Adipocyte (in vitro differentiated cells): ENCODE measurements at places on chromosomes 12 and 14.
A peak's percentile ranks its signal among the peaks of the same experiment; 100 is the strongest.

- no peak for DNase-seq
Observed at GRCh38 chr12:12399776-12400305, 43.0 kb downstream of the BORCS5 start.

GRCh38 chr12:48982397-48983080, 4.4 kb downstream of the WNT1 start:
- DNase-seq = no peak

DNA sequence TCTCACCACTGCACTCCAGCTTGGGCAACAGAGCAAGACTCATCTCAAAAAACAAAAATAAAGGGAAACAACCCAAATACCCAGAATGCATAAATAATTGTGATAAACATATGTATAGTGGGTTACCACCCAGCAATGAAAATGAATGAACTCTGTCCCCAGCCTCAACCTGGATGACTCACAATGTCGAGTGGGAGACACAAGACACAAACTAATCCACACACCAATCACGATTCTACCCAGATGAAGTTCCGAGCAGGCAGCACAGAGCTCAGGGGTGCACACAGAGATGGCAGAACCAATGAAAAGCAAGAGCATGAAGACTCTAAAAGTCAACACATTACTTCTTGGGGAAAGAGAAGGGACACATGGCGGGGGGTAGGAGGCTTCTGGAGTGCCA, 27.1 kb downstream of the ABCB9 start:
- DNase-seq = no peak

DNA sequence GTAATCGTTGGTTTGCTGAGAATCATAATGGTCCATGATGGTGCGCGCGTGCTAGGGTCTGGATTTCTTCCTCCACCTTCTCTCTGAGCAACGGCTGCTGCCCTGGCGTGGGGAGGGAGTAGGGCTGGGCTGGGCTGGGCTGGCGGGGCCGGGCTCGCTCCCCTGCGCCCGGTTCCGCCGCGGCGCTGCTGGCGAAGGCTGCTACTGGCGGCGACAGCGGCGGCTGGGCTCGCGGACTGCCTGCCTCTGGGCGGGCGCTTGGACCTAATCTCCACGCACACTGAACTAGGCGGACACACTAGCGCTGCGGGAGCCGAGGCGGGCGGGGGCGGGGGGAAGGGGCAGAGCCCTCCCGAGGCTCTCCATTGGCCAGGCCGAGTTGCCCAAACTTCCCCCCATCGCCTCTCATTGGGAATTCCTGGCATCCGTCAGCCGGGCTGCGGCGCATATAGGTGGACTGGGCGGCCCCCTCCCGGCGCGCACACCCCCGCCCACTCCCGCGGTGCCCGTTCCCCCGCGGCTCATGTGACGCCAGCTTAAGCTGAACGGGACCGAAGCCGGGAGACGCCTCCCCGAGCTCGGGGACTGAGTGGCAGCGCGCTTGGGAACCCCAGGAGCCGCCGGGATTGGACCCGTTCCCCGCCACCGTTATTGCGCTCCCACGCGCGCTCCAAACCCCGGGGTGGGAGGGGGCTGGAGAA, at the start of gene ACTN1:
Gene ACTN1 (minus strand): TSS at position 282 of the 701 bp plus-strand sequence. CDS start 246 bp downstream, at position 36.
- DNase-seq = peak; percentile 99

GRCh38 chr12:67853204-67853603, 136.0 kb upstream of the IFNG-AS1 start:
- DNase-seq = peak; percentile 42

GRCh38 chr12:103102225-103102744, 144.8 kb downstream of the ASCL1 start:
- DNase-seq = no peak

DNA sequence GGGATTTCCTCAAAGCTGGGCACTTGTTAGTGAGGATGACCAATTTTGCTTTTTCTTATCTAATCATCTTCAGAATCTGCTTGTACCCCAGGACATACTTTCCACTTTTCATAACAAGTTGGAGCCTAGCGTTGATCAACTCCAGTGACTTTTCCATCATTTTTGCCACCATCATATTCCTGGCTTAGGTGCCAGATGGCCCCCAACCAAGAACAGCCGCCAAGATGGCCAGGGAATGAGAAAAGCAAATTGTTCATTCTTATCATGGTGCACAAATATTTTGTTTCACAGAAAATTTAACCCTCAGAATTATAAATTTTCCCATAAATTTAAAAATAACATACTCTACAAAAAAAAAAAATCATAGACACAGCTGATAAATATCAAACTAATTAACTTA, 37.5 kb downstream of the SLC2A13 start:
- no peak for DNase-seq

GRCh38 chr12:50488801-50489200, 16.0 kb upstream of the DIP2B start:
- no peak for DNase-seq

DNA sequence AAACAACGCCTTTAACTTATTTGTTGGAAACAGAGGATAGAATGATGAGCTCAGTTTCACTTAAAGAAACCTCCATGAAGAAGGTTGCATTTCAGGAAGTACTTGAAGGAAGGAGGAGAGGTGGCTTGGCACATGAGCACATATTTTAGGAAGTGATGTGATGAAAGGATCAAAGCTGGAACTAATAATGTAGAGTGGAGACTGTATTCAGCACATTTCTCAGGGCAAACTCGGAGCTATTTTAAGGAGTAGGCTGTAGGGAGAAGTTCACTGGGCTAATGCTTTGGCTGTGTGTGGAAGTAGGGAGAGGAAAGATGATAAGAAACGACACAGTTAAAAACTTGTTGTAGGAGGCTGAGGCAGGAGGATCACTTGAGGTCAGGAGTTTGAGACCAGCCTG, 272.8 kb downstream of the AKAP6 start:
- DNase-seq = no peak

GRCh38 chr12:55906056-55906455, 21.6 kb downstream of the PYM1 start:
- peak; percentile 38 for DNase-seq

GRCh38 chr14:102220031-102220430, 80.3 kb downstream of the WDR20 start:
- DNase-seq = no peak

GRCh38 chr12:51959211-51959610, 7.7 kb downstream of the ACVR1B start:
- DNase-seq = no peak

DNA sequence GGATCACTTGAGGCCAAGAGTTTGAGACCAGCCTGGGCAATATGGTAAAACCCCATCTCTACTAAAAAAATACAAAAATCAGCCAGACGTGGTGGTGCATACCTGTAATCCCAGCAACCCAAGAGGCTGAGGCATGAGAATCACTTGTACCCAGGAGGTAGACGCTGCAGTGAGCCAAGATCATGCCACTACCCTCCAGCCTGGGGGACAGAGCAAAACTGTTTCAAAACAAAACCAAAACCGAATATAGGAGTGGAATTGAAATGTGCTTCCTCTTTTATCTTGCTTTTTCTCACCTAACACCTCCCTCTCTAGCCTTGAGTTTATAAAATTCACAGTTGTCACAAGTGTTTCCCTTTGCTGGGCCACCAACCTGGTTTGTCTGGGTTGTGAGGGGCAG, 181.9 kb downstream of the PAH start:
- DNase-seq = no peak

- DNase-seq = no peak
Observed at GRCh38 chr14:78316052-78316451, 145.9 kb downstream of the NRXN3 start.

DNA sequence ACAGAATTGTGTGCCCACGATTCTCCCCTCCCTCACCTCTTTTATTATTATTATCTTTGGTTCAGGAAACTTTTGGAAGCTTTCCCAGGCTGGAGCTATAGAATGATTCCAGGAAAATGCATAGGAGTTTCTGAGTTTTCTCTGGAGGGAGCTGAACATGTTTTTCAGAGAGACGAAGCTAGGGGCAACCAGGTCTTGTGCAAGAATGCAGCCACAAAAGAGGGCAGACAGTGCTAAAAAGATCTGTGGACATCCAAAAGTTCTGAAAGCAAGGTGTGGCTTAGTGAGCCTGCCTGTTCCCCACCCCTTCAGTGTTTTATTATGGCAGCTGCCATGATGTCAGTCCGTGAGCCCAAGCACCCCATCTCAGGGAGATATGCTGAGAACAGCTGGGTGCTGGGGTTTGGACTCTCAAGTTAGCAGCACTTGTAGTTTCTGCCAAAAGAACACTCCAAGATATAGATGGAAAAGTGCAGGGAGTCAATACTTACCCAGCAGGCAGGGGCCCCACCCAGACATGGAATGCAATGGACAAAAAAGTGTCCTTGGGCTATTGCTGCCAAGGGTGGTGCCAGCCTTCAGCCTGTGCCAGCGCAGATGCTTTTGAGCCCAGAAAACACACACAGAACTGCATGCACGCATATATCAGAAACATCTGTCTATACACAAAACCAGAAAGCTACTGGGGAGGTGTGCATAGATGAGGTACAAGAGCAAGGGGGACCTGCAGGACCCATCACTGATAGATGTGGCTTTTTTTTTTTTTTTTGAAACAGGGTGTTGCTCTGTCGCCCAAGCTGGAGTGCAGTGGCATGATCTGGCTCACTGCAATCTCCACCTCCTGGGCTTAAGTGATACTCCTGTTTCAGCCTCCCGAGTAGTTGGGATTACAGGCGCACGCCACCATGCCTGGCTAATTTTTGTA, 17.0 kb upstream of the IRF2BPL start:
- DNase-seq = peak; percentile 45

DNA sequence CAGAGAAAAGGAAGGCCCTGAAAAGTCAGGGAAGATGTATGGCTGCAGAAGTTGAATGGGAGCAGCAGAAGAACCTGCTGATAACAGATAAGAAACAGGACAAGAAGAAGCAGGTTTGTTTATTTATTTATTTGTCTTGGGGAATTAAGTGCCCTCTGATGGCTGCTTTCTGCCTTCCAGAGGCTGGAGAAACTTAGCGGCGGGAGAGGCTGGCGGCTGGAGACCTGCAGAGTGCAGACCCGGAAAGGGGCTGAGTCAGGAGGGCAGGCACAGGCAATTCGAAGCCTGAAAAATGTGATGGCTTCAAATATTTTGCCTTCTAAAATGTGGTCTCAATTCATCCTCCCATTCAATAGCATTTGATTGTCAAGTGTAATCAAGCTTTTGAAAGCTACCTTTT, 168.2 kb upstream of the GZMB start:
- no peak for DNase-seq

GRCh38 chr14:24224618-24225071, 7.5 kb downstream of the NEDD8 start:
- no peak for DNase-seq

DNA sequence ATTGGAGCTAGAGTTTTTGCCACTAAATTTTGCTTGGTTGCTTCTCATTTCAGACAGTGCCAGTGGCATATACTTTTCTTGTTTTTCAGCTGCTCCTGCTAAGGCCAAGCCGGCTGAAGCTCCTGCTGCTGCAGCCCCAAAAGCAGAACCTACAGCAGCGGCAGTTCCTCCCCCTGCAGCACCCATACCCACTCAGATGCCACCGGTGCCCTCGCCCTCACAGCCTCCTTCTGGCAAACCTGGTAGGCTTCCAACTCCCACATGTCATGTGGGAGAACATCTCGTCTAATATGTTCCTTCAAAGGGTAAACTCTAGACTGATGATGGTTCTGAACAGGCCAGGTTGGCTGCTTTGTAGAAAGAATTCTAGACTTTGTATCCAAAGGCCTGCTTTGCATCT, 11.0 kb downstream of the DLST start:
- DNase-seq = no peak

DNA sequence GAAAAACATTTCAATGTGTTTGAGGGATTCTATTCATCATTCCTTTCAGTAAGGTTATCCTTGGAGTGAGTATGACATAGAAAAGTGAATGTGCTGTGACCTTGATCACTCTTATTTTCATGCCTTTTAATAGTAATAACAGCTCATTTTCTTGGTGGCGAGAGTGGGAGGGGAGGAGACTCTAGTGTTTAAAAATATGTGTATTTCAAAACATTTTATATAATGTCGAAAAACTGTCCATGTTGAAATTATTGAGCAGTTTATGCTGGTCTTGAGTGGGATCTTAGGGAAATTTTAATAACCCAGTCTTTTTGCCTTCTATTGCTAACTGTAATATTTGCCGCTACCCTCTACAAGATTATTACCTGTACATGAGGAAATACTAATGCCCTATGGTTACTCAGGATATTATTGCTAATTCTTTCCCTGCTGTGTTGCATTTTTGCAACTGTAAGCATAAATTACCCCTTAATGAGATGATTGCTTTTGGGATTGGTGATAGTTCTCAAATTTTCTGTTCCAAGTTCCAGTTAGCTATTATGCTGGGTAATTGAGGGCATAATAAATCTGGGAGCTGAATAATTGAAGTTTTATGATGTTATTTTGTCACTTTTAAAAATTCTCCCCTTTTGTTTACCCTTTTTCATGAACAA, 21.9 kb downstream of the ATF7IP start:
- no peak for DNase-seq

DNA sequence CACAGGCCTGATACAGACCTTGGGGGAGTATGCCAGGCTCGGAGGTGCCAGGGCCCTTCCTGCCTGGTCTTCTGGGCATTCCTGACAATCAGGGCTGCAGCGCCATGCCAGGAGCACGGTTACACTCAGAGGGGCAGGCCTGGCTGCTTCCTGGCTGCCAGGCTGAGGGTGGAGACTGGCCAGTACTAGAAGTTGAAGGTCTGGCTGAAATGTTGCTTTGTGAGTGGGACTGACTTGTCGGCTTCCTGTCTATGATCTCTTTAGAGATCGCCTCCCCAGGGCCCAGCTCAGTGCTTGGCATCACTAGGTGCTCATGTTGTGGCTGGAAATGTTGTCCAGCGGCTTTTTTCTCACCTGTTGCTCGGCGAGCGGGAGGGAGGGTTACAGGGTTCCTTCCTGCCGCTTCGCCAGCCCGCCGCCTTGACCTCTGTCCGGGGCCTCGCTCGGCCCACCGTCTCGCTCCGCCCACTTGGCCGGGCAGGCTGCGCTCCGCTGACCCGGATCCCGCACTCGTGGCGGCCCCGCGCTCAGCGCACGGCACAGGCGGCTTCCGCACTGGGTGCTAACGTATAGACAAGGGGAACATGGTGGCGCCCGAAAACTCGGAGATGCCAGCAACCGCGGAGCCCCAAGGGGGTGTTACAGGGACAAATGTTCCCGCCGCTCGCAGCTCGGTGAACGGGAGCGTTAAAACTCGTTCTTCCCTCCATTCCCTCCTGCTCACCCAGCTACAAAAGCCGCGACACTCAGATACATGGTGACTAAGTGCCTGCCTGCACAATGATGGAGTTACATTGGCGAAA, 32.6 kb downstream of the PAPLN start:
- DNase-seq = peak; percentile 20

DNA sequence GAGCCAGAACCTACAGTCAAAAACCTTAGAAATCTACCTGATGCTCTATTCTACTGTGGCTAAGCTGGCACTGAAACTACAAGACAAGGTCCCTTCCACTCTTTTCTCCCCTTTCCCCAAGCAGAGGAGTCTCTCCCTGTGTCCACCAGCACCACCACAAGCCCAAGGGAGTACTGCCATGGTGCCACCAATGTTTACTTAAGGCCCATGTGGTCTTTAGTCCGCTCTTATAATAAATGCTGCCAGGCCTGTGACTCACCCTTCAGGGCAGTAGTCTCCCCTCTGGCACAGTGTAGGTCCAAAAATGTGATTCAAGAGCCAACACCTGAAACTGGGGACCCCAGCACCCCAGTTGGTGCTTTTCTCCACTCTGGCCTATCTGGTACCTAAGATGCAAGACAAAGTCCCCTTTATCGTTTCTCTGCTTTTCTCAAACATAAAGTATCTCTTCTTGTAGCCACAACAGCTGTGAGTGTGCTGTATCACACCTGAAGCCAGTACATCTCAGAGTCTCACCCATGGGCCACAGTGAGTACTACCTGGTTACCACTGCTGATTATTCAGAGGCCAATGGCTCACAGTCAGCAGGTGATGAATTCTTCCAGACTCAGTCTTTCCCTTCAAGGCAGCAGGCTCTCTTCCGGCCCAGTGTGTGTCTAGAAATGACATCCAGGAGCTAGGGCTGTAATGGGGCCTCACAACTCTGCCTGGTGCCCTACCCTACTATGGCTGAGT, 29.3 kb downstream of the SLC38A2 start:
- DNase-seq = no peak
